ENCODE measurements at places on chromosomes 1 and 21. TPM values are rescaled to one million over a fixed set of nuclear protein-coding genes. Genes with fewer than 3 reads are reported as not detected.
A peak's percentile ranks its signal among the peaks of the same experiment; 100 is the strongest.

NPR1 gene
- total RNA-seq: not detected

CDC14A gene
- 281 TPM for total RNA-seq

SMCP gene
- total RNA-seq: not detected

OR10R2 gene
- total RNA-seq: not detected

RAB42 gene
- not detected for total RNA-seq

IQGAP3 gene
- not detected for total RNA-seq

- H3K27ac ChIP-seq: no peak overlapping the region
- H3K36me3 ChIP-seq: no peaks in the 10 kb centered on the region
- no peaks in the 10 kb centered on the region for H3K4me1 ChIP-seq
Measured at GRCh38 chr1:52856026-52856425, 13.5 kb downstream of the ZYG11A start.

- H3K4me1 ChIP-seq: peaks cover 2% of the 10 kb centered on the region
- no peak for DNase-seq
- peaks cover 3% of the 10 kb centered on the region for H3K36me3 ChIP-seq
- no peak overlapping the region for H3K27ac ChIP-seq
- H3K27me3 ChIP-seq: peaks cover 36% of the 10 kb centered on the region
- H3K4me3 ChIP-seq: no peak overlapping the region
Measured at GRCh38 chr1:166808952-166809351, 30.3 kb upstream of the POGK start.

DNA sequence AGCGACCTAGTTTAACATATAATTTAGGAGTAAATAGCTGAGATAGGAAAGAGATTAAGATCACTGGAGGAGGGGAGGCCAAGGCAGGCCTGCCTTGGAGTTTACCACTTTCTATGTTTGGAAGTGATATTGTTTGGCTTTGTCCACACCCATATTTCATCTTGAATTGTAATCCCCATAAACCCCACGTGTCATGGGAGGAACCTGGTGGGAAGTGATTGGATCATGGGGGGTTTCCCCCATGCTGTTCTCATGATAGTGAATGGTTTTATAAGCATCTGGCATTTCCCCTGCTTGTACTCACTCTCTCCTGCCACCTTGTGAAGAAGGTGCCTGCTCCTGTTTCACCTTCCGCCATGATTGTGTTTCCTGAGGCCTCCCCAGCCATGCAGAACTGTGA, 58.3 kb upstream of the ARTN start:
- H3K4me1 ChIP-seq: peaks cover 8% of the 10 kb centered on the region
- no peak for DNase-seq
- H3K36me3 ChIP-seq: no peaks in the 10 kb centered on the region
- no peak overlapping the region for H3K4me3 ChIP-seq
- no peaks in the 10 kb centered on the region for H3K27me3 ChIP-seq
- no peak overlapping the region for H3K27ac ChIP-seq

- peak overlapping the region; percentile 98 for H3K27ac ChIP-seq
- H3K4me1 ChIP-seq: peaks cover 42% of the 10 kb centered on the region
- H3K27me3 ChIP-seq: no peaks in the 10 kb centered on the region
- H3K36me3 ChIP-seq: no peaks in the 10 kb centered on the region
- H3K4me3 ChIP-seq: peak overlapping the region; percentile 94
- DNase-seq: peak; percentile 56
Measured at GRCh38 chr1:25430967-25431881, 527 bp downstream of the MACO1 start.

DNA sequence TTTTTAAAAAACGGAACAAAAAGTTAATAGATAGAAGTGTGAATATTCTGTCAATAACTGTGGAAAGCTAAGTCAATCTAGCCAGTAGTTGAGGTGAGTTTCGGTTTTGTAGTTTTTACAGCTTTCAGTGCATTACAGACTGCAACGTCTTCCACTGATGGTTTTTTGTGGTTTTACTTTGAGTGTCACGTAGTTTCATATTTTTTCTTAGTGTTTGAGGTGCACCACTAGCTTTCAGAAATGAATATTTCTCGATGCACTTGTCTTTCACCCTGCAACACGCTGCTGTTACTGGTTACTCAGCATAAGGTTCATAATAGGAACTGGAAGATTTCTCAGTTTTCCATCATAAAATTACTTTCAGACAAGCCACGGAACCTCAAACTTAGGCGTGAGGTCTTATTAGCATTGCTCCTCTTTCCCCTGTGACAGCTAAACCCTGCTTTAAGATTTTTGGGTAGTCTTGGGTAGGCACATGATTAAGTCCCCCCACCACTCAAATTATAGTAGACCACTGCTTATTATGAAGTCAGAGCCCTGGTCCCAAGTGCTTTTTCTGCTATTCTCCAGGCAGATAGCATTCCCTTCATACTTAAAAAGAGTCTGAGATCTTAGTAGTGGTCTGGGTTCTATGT, 1412.7 kb downstream of the KCNT2 start:
- H3K4me1 ChIP-seq: peaks cover 16% of the 10 kb centered on the region
- H3K4me3 ChIP-seq: peak overlapping the region; percentile 85

- H3K4me1 ChIP-seq: peaks cover 2% of the 10 kb centered on the region
- H3K36me3 ChIP-seq: no peaks in the 10 kb centered on the region
- no peak for DNase-seq
Measured at GRCh38 chr1:183711741-183712361, 58.7 kb upstream of the APOBEC4 start.

- H3K4me1 ChIP-seq: peaks cover 15% of the 10 kb centered on the region
- no peaks in the 10 kb centered on the region for H3K27me3 ChIP-seq
- DNase-seq: peak; percentile 90
- H3K27ac ChIP-seq: peak overlapping the region; percentile 62
- peak overlapping the region; percentile 9 for H3K4me3 ChIP-seq
Measured at GRCh38 chr1:21270086-21270689, 20.1 kb downstream of the ECE1 start.

DNA sequence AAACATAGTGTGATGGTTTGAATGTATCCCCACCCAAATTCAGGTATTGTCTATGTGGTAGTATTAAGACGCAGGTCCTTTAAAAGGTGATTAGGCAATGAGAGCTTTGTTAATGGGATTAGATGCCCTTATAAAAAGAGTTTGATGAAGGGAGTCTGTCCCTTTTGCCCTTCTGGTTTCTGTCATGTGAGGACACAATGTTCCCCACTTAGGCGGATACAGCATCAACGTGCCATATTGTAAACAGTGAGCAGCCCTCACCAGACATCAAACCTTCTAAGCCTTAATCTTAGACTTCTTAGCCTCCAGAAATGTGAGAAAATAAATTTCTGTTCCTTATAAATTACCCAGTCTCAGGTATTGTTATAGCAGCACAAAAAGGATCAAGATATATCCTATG, 172.8 kb downstream of the FAF1 start:
- H3K36me3 ChIP-seq: no peaks in the 10 kb centered on the region
- no peak overlapping the region for H3K4me3 ChIP-seq
- H3K4me1 ChIP-seq: peaks cover 13% of the 10 kb centered on the region
- no peak for DNase-seq

DNA sequence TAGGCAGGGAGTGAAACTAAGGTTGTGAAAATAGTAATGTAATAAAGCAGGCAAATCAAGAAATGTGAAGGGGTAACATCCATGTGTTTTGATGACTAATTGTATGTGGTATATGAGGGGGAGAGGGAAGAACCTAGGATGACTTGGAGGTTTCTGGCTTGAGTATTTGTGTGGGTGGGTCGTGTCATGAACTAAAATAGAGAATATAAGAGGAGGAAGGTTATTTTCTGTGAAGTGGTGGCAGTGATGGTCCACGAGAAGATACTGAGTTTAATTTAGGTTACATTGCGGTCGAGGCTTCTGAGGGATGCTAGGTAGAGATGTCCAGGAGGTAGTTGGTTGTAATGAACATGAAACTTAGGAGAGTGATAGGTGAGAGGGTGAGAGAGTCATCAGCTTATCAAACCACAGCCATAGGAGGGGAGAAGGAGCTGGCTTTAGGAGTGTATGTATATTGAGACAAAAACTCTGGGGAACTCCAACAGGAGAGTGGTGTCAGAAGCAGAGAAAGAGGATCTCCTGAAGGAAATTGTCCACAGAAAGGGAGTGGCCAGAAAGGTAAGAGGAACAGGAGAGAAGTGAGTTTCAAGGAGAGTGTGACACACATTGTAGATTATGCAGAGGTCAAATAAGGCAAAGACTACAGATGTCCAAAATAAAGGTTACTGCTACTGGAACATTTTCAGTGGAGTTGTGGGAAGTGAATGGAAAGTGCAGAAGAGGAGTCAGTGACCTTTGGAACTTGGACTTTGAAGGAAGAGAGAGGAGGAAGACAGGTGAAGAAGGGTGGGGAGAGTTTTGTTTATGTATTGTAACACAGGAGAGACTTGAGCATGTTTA, 89.0 kb upstream of the MACF1 start:
- peaks cover 5% of the 10 kb centered on the region for H3K27me3 ChIP-seq
- DNase-seq: no peak
- peaks cover 2% of the 10 kb centered on the region for H3K36me3 ChIP-seq
- no peak overlapping the region for H3K4me3 ChIP-seq
- no peak overlapping the region for H3K27ac ChIP-seq
- H3K4me1 ChIP-seq: peaks cover 8% of the 10 kb centered on the region

GRCh38 chr1:21295002-21295401, 4.7 kb upstream of the ECE1 start:
- peaks cover 59% of the 10 kb centered on the region for H3K4me1 ChIP-seq
- DNase-seq: no peak
- peak overlapping the region; percentile 100 for H3K27ac ChIP-seq
- no peaks in the 10 kb centered on the region for H3K27me3 ChIP-seq
- H3K36me3 ChIP-seq: peaks cover 2% of the 10 kb centered on the region

- H3K27me3 ChIP-seq: peaks cover 35% of the 10 kb centered on the region
- DNase-seq: no peak
- H3K36me3 ChIP-seq: peaks cover 4% of the 10 kb centered on the region
- peaks cover 18% of the 10 kb centered on the region for H3K4me1 ChIP-seq
Measured at GRCh38 chr1:71049951-71050598, 2.5 kb upstream of the PTGER3 start.

DNA sequence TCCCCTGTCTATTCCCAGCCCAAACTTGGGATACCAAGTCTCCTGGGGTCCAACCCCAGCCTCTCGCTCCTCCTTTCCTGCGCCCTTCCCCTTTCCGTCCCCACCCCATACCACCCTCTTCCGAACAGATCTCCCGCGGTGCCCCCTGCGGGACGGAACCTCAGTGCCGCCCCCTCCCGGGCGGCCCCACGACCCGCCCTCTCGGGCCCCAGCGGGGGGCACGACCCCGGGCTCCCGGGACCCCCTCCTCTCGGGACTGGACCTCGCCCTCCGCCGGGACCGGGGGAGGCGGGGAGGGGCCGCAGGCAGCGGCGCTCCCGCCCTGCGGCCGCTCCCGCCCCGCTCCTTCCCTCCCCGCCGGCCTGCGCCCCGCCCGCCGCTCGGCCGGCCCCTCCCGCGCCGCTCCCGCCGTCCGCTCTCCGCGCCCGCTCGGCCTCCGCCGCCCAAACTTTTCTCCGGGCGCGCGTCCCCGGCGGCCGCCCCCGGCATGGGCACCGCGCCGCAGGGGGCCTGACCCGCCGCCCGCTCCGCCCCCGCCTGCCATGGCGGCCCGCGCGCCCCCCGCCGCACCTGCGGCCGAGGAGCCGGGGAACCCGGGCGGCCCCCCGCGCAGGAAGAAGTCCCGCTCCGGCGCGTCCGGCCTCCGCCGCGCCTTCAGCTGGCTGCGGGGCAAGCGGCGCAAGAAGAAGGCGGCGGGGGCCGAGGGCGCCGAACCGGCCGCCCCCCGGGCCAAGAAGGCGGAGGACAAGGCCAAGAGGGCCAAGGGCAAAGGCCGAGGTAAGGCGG, 39.0 kb upstream of the SYNC start:
- peaks cover 38% of the 10 kb centered on the region for H3K27me3 ChIP-seq
- no peaks in the 10 kb centered on the region for H3K4me1 ChIP-seq
- peak overlapping the region; percentile 82 for H3K4me3 ChIP-seq
- H3K27ac ChIP-seq: no peak overlapping the region
- DNase-seq: no peak
